GM10248 (cell line): ENCODE measurements at places on chromosomes 7 and 10.

GRCh38 chr7:70387217-70387616 is 744.7 kb upstream of the GALNT17 start:
- DNase-seq: no peak

DNA sequence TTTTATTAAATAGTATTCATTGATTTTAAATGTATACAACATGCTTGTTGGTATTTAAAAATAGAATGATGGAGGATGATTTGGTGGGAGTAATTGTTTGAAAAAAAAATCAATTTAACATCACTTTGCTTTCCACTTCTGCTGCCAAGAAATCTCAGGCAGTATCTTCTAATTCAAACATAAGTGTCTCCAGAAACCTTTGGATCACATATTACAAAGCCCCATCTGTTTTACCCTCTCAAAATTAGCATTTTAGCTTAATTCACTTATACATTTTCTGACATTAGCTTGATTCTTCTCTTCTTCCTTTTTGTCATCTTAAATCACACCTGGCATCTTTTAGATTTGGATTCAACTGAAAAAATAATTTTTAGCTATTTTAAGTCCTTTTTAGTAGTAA is 72.9 kb upstream of the KMT2C start:
- no peak for DNase-seq

DNA sequence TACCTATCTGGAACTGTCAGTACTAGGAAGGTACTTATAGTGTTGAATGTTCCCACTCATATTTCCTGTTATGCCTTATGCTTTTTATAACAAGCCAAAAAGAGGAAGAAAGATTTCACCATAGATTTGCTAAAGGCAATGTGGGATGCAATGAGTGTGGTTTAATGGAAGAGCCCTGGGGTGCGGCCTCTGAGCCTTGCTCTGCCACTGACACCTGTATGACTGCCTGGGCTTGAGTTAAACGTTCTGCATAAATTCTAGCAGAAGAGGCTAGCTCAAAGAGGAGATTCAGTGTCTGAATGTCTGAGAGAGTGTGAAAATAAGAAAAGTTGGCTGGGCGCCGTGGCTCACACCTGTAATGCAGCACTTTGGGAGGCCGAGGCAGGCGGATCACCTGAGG is 143.8 kb downstream of the TPST1 start:
- no peak for DNase-seq

- DNase-seq: no peak
Measured at GRCh38 chr7:155824227-155824886, 12.1 kb upstream of the SHH start.

- DNase-seq: peak; percentile 43
Measured at GRCh38 chr7:105691082-105691679, 109.9 kb upstream of the EFCAB10 start.
